ENCODE measurements at places on chromosomes 16 and 17.
A peak's percentile ranks its signal among the peaks of the same experiment; 100 is the strongest.

- DNase-seq = no peak
Observed at GRCh38 chr17:75849279-75849646, 5.1 kb upstream of the UNC13D start.

DNA sequence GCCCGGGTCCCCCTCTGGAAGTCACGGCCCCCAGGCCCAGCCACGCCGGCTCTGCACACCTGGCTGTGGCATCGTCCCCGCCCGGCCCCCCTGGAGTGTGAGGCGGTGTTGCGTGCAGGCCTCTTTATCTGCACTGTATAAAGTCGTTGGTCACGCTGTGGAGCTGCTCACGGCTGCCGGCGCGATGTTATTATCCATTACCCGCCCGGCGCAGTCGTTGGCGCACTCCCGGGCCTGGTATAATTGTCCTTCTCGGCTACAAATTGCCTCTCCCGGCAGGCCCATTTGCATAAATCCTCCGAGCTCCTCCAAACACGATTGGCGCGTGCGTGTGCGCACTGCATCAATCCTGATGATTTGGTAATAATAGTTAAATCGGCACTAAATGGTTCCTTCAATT, 57.8 kb downstream of the BAHCC1 start:
- no peak for DNase-seq

GRCh38 chr17:33651686-33652085, 358.6 kb upstream of the ASIC2 start:
- no peak for DNase-seq

DNA sequence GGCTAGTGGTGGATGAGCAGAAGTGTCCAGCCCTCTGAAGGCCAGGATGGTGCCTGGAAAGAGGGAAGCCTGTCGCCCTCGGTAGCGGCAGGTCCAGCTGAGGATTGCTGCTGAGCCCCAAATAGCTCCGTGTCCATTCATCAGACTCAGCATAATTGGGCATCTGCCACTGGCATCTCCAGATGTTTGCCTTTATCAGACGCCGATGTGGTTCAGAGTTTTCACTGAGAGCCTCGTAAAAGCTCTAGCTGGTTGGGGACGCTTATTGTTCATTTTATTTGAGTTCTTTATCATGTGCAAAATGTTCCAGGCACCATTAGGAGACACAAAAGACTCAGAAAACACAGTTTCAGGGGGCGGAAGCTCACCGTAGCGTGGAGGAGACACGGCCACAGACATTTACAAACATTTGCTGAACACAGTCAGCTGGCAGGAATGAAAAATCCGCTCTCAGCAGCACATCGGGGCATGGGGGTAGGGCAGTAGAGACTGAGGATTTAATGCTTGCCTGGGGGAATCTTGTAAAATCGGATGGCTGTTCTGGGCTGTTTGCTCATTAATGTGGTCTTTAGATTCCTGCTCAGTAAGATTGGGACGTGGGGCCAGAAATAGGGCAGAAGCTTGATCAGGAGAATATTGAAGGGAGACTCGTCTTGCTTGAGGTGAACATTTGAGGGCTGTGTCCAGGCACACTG, 41.7 kb downstream of the SMPD3 start:
- peak; percentile 12 for DNase-seq

GRCh38 chr17:76111956-76112355, 8.4 kb upstream of the EXOC7 start:
- no peak for DNase-seq

DNA sequence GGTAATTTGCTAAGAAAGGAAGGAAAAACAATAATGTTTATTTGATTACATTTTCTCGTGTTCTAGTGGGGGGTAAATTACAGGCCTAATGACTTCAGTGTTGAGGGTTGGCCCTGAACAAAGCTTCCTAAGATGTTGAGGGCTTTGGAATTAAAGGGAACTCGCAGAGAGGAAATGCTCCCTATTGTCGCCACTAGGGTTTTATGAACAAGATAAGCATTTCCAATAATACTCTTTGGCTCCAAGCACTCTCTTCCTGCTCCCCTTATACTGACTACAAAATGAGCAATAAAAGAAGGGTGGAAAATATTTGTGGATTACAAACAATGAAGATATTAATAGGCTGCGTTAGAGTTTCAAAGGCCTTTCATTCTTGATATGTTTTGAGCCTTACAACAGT, 363.6 kb downstream of the HS3ST3B1 start:
- no peak for DNase-seq

GRCh38 chr16:70678898-70679670, 6.8 kb downstream of the MTSS2 start:
- no peak for DNase-seq

DNA sequence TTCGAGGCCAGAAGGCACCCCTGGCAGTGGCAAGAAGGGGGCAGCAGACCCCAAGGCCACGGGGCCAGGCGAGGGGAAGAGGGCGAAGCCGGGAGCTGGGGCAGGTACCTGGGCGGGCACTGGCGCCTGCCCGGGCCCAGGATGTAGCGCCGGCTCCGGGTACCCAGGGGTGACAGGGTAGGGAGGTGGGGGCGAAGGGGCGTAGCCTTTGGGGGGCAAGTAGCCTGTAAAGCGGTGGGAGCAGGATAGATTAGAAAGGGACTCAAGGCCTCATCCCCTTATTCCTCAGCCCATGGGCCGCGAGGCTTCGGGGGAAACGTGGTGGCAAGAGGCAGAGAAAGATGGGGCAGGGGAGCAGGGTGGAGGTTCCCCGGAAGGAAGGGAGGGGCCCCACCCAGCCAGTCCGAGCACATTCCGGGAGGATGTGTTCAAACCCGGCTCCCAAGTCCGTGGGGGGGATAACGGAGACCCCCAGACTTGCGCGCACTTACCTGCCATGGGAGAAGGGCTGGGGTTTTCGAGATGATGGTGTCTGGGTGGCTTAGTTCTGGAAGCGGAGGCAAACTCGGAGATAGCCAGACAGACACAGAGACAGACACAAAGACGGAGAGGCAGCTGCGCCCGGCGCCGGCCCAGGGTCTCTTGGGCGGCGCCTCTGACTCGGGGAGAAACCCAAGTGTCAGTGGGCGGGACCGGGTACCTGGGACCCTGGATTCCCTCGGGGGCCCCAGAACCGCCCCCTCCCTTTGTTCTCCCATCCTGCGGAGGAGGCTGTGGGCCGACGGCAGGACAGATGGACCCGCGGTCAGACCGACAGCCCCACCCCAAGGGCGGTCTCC, 493 bp downstream of the PLSCR3 start:
- DNase-seq = no peak

DNA sequence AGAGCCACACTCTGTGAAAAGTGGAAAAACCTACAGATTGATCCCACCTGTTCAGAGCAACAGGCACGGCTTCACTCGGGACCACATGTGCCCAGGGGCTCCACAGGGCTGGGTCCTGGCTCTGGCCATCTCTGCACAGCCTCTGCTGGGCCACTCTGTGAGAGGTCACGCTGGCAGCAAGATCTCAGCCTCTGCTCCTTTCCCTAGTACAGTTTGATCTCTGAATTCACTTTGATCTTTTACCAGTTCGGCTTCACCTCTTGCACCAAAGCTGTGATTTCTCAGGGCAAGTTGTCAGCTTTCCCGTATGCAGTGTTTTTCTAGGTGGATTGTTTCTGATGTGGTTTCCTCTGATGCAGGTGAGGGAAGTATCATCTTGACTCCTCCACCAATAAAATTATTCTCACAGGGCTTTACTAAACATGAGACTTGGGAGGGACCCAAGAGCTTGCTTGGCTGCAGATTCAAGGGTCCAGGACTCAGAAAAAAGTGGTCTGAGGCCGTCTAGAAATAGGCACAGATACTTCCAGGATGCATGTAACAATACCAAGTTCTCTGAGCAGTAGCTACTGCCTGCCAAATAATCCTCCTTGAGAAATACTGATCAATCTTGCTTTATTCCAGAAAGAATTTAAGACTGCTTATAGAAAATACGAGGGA, 24.0 kb upstream of the ALDH3A1 start:
- no peak for DNase-seq

- DNase-seq = no peak
Observed at GRCh38 chr16:675884-676564, 553 bp downstream of the RHBDL1 start.

GRCh38 chr16:50440991-50441390, 72.2 kb upstream of the BRD7 start:
- DNase-seq = no peak

DNA sequence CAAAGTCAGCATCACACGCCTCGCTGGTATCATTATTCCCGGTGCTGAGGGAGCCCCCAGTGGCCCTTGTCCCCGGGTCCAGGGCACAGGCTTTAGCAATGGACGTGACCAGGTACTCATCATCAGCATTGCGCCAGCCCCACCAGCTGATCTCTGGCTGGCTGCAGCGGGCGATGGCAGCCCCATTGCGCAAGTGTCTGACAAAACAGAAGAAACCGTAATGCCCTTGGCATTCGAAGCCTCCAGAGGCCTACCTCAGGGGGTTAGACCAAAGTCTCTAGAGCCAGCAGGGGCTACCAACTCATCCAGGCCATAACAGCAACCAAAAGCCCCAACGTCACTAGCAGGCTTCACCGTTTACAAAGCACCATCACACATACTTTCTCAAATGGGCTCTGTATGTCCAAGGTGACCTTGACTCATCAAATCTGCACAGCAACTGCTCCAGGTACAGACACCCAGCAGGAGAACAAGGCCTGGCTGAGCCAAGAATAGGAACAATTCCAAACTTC, 7.3 kb downstream of the MTMR4 start:
- DNase-seq = no peak

GRCh38 chr16:54284319-54284930, 2.2 kb downstream of the IRX3 start:
- no peak for DNase-seq

DNA sequence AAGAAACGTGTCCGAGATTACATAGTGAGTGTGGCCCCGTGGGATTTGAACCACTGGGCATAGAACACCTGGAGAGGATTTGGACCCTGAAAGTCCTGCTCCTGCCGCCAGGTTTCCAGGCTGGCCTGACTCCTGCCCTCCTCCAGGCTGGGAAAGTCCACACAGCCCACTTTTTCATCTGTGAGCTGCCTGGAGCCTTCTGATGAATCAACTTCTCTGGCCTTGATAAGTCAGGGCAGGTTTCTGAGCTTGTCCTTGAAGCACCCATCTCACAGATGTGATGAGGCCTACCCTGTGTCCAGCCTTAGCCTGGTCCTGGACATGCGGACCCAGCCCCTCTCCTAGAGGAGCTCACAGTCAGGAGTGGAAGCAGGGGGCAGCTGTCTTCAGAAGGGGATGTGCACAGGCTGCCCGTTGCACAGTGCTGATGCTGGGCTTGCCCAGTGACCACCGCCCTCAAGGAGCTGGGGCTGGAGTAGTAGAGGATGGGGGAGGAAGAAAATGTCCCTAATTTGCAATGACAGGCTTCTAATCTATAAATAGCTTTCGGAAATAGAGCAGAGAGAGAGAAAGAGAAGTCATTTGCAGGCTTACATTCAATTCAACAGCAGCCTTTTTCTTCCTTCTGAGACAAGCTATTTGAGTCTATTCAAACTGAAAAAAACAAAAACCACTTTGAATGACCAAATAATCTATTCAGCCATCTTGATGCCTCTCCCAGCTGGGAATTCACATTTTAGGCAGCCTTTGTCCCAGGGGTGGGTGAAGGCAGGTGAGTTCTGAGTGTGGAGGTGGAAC, 73.5 kb upstream of the DNAJA2 start:
- no peak for DNase-seq

DNA sequence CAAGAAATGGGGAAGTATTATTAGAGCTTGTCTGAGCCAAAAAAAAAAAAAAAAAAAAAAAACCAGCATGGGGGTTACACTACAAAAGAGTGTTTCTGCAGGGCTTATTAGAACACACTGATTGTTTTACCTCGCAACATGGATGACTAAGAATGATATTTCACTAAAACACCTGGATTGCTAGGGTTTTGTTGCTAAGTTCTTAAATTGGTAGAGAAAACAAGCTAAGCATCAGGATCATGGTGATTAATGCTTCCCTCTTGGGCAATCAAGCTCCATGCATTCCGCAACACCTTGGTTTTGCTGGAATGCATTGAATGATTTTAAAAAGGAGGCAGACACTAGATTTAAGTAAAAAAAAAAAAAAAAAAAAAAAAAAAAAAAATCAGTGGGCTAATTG, 931.4 kb upstream of the CDH8 start:
- DNase-seq = no peak

GRCh38 chr17:57343717-57344116, 87.4 kb downstream of the MSI2 start:
- DNase-seq = no peak

GRCh38 chr17:8502126-8502525, 66.4 kb downstream of the NDEL1 start:
- no peak for DNase-seq

GRCh38 chr17:661509-661908, 53.1 kb downstream of the VPS53 start:
- DNase-seq = no peak

DNA sequence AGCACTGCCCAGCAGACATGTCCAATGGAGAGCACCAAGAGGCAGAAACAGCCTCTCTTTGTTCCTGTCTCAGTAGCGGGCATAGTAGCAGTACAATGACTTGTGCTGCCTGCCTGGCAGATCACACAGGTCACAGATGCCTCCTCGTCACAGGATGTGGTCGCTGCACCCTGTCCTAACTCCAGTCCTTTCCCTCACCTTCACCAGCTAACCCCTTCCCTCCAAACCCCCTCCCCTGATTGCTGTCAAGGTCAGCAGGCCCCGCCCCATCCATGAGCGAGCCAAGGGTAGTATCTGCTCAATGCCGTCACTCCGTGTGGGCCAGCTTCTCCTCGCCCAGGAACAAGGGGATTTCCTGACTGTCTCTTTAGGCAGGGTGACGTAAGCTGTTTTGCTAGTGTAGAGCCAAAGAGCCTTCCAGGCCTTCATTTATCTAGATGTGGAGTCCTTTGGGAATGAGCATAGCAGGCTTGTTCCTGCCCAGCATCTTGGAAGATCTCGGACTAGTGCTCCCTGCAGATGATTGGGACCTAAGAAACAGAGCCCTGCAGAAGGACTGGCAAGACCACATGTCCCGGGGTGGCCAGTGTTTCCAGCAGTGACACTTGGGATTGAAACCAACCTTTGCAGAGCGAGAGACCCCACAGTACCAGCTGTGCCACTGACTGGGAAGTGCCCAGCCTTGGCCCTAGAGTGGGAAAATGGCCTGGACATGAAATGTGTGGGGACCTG, 75.9 kb upstream of the TNRC6C start:
- DNase-seq = no peak

- DNase-seq = no peak
Observed at GRCh38 chr17:56176091-56176490, 22.8 kb downstream of the ANKFN1 start.

DNA sequence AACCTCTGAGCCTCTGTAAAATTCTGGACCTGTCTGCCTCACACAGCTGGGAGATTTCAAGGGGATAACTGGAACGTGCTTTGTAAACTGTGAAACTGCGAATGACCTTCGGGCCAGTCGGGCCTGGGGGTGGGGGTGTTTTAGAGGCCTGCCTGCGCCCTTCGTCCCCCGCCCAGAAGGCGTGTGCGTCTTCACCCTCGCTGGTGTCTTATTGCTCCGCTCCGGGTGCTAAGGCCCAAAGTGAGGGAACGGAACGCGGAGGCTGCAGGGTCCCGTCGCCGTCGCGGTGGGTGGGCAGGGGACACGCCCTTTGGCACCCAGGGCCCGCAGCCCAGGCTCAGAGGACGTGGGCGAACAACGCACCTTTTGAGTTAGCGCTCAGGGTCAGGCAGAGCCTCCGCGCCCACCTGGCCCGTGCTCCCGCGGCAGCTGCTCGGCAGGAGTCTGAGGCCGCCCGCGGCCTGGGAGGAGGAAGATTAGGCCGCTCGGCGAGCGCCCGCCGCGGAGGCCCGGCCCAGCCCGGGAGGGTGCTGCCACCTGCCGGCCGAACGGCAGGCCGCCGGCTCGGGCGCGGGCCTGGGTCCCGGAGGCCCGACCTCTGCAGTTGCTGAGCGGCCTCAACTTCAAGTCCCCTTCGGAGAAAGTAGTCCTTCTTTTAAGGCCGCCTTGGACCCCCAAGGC, 29.7 kb downstream of the DCAKD start:
- DNase-seq = no peak

All from AG04449 (cell line).